AML-193 (cell line): ENCODE measurements at places on chromosomes 7 and 10.

DNA sequence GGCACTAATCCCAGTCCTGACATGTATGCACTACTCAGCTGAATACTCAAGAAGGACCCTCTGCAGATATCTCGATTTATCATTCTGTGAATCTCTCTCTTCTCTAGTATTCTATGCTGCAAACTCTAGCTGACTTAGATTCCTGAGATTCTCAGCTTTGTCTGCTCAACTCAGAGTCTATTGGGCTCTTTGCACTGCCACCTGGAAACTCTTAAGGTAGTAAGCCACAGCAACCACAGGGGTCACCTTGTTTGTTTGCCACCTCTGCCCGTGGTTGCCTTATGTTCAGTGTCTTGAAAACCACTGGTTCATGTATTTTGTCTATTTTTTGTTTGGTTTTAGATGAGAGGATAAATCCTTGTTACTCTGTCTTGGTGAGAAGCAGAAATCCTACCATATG, 72.9 kb downstream of the SP8 start:
- DNase-seq: no peak

DNA sequence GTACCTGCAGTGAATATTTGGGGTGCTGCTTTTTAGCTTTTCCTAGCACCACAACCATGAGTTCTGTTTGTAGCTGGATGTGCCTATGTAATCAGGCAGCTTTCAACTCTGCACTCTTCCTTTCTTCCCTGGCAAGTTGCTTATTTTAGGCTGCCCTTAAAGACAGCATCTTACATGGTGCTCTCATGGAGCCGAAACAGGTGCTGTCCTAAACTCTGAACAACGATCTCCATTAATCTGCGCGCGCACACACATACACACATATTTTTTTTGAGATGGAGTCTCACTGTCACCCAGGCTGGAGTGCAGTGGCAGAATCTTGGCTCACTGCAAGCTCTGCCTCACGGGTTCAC, 9.1 kb downstream of the RPS24 start:
- DNase-seq: no peak

- DNase-seq: no peak
Measured at GRCh38 chr10:68218786-68219185, 13.1 kb downstream of the ATOH7 start.

GRCh38 chr7:155441856-155442255, 16.1 kb upstream of the EN2 start:
- no peak for DNase-seq

DNA sequence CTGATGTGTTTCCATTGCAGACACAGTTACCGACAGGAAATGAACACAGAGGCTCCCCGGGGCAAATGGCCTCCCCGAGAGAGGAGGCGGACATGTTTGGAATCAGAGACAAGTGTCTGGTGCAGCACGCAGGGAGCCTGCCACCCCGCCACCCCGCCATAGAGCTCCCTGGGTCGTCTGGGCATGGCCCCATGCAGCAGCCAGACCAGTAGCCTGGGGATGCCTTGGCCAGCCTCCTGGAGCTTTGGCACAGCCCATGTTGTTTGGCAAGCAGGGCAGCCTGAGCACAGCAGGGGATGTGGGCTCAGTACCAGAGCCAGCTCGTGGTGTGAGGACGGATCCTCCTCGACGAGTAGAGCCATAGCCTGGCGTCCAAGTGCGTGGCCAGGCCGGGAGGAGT, 80.8 kb downstream of the NKX6-2 start:
- DNase-seq: no peak

GRCh38 chr7:75758491-75758890, 13.5 kb downstream of the CCL26 start:
- no peak for DNase-seq

- DNase-seq: no peak
Measured at GRCh38 chr10:34729619-34730018, 85.5 kb downstream of the PARD3 start.

DNA sequence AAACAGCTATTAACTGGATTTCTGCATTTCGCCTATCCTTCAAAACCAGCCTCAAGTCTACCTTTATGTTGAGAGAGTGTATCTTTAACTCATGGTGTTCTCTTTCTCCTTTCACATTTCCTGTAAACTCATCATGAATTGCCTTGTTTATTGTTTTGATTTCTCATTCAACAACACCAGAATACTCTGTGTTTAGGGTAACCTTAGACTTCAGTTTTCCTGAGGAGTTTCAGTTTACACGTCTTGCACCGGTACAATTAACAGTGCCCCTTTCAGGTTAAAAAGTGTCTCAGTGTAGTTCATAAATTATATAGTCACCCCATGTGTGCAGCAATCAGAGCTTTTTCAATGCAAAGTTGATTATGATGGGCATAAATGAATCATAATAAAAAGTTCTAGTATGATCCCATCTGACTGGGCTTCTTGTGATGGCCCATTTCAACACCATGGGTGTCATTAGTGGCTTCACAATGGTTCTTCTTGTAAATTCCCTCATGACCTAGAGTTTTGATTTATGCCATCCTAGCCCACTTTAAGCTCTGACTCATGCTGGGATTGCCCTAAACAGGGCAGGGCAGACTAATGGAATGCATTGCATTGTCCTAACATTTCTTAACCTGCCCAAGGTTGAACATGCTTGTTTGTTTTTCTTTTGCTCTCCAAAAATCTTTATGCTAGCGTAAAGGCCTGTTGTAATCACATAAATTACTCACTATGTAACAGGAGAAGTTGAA, 22.0 kb downstream of the ITGB8 start:
- no peak for DNase-seq

DNA sequence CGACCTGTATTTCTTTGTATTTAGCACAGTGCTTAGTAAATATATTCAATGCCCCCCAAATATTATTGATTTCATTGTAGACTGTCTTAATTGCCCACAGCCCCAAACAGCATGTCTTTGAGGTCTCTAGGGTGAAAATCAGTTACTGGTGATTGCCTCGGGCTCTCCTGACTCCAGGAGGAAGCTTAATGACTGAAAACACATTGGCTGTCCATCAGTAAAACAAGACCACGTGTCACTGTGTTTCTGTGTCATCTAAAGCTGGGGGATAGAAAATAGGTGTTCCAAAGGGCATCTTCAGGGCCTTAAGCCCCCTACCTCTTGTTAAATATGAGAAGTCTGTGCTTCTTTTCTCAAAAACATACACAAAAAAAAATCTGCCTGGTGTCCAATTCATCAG, 67.9 kb downstream of the CACNA2D1 start:
- DNase-seq: no peak

DNA sequence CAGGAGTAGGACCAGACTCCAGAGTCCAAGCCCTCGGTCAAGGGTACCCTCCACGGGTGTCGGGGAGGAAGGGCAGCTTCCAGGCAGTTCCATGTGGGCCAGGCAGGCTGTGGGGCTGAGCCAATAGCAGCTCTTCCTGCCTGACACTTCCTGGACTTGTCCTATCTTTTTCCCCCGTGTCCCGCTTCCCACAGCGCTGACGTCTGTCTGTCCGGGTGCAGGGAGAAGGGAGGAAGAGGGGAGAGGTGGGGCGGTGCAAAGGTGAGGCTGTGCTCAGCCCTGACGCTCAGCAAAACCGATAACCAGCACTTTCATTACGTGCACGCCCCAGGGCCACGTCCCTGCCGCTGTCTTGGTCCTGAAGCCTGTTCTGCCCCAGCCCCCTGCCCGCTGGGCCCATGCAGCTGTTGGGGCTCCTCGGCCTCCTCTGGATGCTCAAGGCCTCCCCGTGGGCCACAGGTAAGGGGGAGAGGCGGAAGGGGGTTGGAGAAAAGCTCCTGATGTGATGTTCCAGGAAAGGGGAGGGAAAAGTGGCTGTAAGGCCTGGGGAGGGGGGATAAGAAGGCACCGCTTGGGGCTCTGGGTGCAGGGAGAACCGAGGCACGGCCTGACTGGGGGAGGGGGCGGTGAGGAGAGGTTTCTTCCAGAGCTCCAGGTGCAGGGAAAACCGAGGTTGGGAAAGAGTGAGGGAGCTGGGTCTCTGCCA, at the start of gene MUC3A:
MUC3A (plus strand) TSS at position 308 of the 706 bp plus-strand sequence; CDS start at position 399, 91 bp downstream.
- DNase-seq: no peak

- no peak for DNase-seq
Measured at GRCh38 chr7:27420702-27421101, 178.1 kb downstream of the EVX1 start.

GRCh38 chr7:130951976-130952876, 218.2 kb upstream of the KLF14 start:
- DNase-seq: no peak

- DNase-seq: no peak
Measured at GRCh38 chr7:55206235-55207029, 158.7 kb upstream of the LANCL2 start.

GRCh38 chr10:96752375-96752774, 32.1 kb upstream of the PIK3AP1 start:
- no peak for DNase-seq

GRCh38 chr10:104022026-104022425, 55.1 kb downstream of the SLK start:
- DNase-seq: no peak
